ENCODE measurements at places on chromosomes 12 and 14. TPM values are rescaled to one million over a fixed set of nuclear protein-coding genes. Genes with fewer than 3 reads are reported as not detected.

Gene SERPINA9
- total RNA-seq: not detected

Gene ASCL1
- total RNA-seq: not detected

Gene KRT79
- total RNA-seq: not detected

Gene PTPRR
- total RNA-seq: not detected

Gene GYS2
- total RNA-seq: not detected

Gene ACSS3
- total RNA-seq: not detected

Gene GUCY2C
- total RNA-seq: not detected

Gene NGB
- total RNA-seq: not detected

Gene TSPAN19
- not detected for total RNA-seq

Gene SDR39U1
- total RNA-seq: 45.9 TPM

Gene VRTN
- total RNA-seq: not detected

Gene ESPL1
- total RNA-seq: 99.0 TPM

Gene CAPZA3
- not detected for total RNA-seq

Gene NXPH4
- 0.68 TPM for total RNA-seq

Gene KRT72
- total RNA-seq: 0.15 TPM

Gene FLRT2
- total RNA-seq: not detected

Gene KRT71
- not detected for total RNA-seq

Gene PROX2
- total RNA-seq: 0.21 TPM

Gene PIWIL1
- not detected for total RNA-seq

Gene PARP2
- 38.4 TPM for total RNA-seq

Gene MUCL1
- not detected for total RNA-seq

Gene PLEKHH1
- total RNA-seq: 0.79 TPM

Gene FGF6
- total RNA-seq: not detected

Gene FIGNL2
- 0.40 TPM for total RNA-seq

Gene BBOF1
- 0.87 TPM for total RNA-seq

Gene IL26
- 0.35 TPM for total RNA-seq

Gene RILPL2
- total RNA-seq: 6.3 TPM

Gene SUOX
- total RNA-seq: 14.6 TPM

Gene ASIC1
- total RNA-seq: 28.3 TPM

Gene OR4Q2
- total RNA-seq: not detected

Gene PRKAG1
- total RNA-seq: 66.0 TPM

Gene GIT2
- 92.3 TPM for total RNA-seq

Gene SLC8A3
- total RNA-seq: not detected

Gene BHLHE41
- total RNA-seq: not detected

Gene MYF6
- not detected for total RNA-seq

Gene GAS2L3
- total RNA-seq: 3.8 TPM

Gene KDM2B
- 64.8 TPM for total RNA-seq

Data from activated CD8-positive, alpha-beta memory T cell treated with anti-CD3 and anti-CD28 coated beads, Interleukin-2, amount 10 ng/mL, durations not matched to agents 7 days and 5 days (primary cell).